ENCODE measurements at places on chromosomes 2 and 18. TPM values are rescaled to one million over a fixed set of nuclear protein-coding genes. Genes with fewer than 3 reads are reported as not detected.

CHST10 gene
- 10.7 TPM for total RNA-seq

NT5DC4 gene
- total RNA-seq, result not detected

MCM6 gene
- total RNA-seq, result 4.1 TPM

MALL gene
- 12.0 TPM for total RNA-seq

AP1S3 gene
- 0.50 TPM for total RNA-seq

GREB1 gene
- 8.2 TPM for total RNA-seq

PID1 gene
- 8.0 TPM for total RNA-seq

RTP5 gene
- total RNA-seq, result not detected

PCARE gene
- total RNA-seq, result 0.84 TPM

Measured in left ventricle myocardium superior (tissue), 1 donor.